ENCODE measurements at places on chromosomes 3 and 15. TPM values are rescaled to one million over a fixed set of nuclear protein-coding genes. Genes with fewer than 3 reads are reported as not detected.

- DNase-seq = no peak
Observed at GRCh38 chr3:28337230-28337629, 11.3 kb upstream of the ZCWPW2 start.

DNA sequence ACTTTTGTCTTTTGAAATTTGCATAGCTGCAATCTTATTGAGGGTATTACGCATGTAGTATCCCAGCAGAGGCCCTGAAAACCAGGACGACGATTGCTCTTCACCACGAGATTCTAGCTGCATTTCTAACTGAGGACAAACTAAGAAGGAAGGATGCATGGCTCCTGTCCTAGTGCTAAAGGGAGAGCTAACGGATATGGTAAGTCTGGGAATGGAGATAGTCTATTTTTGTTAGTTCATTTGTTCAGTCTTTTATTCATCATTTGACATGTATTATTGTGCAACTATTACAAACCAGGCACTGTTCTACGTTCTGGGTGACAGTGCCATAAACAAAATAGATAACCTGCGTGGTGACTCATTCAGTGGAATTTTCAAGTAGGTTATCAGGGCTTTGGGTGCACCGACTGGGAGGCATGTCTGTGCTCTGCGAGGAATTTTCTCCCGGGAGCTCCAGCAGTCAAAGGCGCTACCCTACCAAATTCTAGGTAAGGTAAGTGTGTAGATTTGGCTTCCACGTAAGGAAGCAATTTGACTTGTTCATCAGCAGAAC, 51.9 kb upstream of the ETV5 start:
- no peak for DNase-seq

GRCh38 chr15:42138411-42138810, 18.0 kb downstream of the PLA2G4F start:
- DNase-seq = no peak

DNA sequence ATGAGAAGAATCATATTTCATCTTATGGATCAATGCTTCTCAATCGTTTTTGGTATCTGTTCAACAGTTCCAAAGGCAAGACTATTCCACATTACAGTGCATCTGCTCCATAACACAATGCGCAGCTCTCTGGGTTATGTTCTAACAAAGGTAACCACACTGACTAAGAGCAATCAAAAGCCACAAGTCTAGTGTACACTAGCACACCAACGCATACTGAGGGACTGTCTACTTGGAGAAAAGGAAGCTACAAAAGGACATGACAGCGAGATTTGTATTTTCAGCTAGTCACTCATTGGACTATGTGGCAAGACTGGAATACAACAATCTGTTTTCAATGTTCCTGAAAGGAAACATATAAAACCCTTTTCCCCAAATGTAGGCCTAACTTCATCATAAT, 35.8 kb downstream of the SETD2 start:
- no peak for DNase-seq

The CMTM8 gene
- 10.5 TPM for total RNA-seq

The AMT gene
- 46.5 TPM for total RNA-seq

- no peak for DNase-seq
Observed at GRCh38 chr15:31268108-31268501, 58.5 kb upstream of the KLF13 start.

- DNase-seq = no peak
Observed at GRCh38 chr3:66322436-66322835, 101.6 kb downstream of the SLC25A26 start.

GRCh38 chr3:144073698-144074097, 102.1 kb downstream of the DIPK2A start:
- no peak for DNase-seq

- no peak for DNase-seq
Observed at GRCh38 chr15:55110446-55110845, 86.3 kb downstream of the RSL24D1 start.

GRCh38 chr3:181725830-181726229, 14.1 kb downstream of the SOX2 start:
- peak; percentile 54 for DNase-seq

- no peak for DNase-seq
Observed at GRCh38 chr3:1010228-1010627, 82.6 kb upstream of the CNTN6 start.

DNA sequence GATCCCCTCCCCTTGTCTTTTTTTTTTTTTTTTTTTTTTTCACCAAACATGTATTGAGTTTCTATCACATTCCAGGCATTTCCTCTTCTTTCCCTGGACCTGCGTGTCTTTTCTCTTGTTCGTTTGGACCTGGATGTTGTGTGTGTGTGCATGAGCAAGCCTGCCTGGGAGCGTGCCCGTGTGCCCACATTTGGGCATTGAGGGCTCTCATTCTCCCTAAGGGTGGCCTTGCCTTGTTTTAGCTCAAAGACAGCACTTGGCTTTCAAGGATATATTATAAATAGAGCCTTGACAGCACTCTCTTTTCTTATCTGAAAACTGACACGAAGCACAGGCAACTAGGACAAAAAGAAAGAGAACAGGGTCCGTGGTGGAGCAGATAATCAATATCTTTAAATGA, 39.0 kb upstream of the SLC25A26 start:
- no peak for DNase-seq

DNA sequence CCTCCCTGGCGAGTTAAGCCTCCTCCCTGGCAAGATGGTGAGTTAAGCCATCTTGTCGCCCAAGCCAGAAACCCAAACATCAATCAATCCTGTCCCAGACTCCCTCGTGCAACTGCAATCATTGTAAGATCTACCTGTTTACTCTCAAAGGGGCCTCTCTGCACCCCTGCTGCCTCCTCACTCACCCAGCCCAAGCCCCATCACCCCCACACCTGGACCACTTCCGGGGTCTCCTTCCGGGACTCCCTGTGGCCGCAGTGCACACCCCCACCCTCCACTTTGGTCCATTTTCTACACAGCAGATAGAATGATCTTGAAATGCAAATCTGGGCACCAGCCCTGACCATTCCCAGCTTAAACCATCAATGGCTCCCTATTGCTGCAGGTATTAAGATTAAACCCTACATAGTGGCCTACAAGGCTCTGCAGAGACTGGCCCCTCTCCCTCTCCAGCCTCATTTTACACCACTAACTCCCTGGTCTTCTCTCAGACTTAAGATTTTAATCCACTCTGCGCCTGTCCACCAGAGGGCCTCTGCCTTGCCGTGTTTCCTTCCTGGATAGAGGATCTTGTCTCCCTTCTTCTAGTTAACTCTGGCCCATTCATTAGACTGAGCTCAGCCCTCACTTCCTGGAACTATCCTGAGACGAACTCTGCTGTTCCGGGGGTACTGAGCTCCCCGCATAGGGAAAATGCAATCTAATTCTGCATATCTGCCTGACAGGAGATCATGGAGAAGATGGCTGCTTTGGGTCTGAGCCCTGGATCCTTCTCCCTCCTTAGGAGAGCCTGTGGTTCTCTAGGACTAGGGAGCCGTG, 41.9 kb upstream of the SLC6A1 start:
- DNase-seq = no peak

DNA sequence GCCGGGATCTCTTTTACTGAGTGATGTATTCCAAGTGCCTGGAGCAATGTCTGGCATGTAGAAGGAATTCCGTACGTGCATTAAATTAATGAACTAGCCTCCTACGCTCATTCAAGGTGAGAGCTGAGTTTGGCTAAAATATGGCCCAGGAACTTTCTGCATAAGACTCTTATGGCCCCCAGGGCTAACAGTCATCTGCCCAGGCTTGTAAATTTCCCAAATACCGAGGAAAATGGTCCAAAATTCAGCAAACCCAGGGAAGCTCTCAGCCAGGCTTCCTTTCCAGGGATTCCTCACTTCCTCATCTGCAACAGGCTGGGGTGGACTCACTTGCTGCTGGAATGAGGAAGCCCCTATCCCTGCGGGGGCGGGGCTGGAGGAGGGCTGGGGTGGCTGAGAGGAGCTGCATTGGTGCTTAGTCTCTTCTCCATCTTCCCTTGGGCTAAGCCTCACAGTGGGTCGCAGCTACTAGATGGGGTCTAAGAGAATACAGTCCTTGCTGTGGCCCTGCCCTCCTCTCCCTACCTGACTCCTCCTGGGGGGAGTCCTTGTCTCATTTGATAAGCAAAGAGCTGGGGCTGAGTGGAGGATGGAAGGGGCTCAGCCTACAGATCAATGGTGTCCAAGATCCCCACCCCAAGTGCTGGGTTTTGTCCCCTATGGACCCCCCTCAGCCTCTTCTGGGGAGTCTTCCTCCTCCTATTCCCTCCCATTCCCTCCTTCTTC, 28.5 kb upstream of the APOD start:
- no peak for DNase-seq

The CD96 gene
- not detected for total RNA-seq

- no peak for DNase-seq
Observed at GRCh38 chr3:121998030-121998580, 23.9 kb downstream of the ILDR1 start.

The ZNF80 gene
- not detected for total RNA-seq

DNA sequence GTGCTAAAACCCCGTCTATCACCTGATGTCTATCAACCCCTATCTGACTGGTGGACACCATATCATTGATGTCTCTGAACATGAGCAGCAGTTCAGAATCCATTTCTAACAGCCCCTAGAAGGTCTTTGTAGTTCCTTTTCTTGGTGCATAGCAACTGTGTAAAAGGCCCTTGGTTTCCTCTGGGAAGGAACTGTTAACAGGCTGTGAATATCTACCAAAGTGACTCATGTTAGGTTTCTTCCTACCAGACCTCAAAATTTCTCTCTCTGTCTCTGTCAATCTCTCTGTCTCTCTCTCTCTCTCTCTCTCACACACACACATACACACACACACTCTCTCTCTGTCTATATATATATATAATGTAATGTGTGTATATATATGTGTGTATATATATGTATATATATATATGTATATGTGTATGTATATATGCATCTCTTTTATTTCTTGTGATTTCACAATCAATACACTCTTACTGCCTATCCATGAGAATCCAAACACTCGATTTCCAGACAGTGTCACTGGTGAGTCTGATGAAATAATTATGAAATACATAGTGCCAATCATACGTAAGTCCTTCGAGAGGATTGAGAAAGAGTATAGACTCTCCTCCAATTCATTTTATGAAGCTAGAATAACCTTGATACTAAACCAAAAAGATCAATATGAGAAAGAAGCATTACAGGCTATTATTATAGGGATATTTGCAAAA, 335.9 kb upstream of the SLCO3A1 start:
- no peak for DNase-seq

The REC114 gene
- not detected for total RNA-seq

The NTRK3 gene
- 4.6 TPM for total RNA-seq

- DNase-seq = no peak
Observed at GRCh38 chr3:108448593-108448992, 61.8 kb downstream of the MYH15 start.

DNA sequence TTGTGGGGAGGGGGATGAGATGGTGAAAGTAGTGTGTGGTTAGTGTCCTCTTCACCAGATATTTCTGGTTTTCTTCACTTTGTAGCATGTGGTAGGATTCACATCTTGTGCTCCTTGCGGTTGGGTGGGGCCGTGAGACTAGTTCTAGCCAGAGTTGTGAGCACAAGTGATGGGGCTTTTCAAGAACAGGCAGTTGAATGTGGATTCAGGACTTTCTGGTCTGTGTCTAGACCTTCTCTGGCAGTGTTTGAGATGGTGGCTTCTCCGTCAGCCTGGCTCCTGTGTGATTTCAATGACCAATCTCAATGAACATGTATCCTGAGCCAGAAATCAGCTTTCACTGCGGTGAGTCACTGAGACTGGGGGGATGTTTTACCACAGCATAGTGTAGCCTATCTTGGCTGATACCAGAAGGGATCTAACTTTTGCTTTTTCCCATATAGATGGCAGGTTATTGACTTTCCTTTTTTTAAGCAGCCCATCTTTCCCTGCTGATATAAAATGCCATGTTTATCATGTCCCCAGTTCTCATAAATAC, 82.6 kb downstream of the RPLP1 start:
- no peak for DNase-seq

DNA sequence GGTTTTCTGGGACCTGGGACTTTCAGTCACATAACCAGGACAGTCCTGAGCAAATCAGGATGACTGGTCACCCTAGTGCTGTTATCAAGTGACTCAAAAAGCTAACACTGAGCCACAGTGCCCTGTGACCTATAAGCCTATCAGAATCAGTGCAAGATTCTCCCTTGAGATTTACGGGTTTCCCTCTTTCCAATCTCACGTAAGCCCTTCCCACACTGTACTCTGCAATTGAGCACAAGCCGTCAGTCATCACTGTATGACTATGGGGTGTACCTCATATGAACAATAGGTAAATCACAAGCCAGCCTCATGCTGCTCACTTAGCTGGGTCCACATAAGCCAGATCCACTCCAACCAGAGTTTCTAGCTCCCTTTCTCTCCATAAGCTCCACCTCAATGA, 21.0 kb upstream of the CLDN18 start:
- DNase-seq = no peak

The HMG20A gene
- total RNA-seq = 58.8 TPM

GRCh38 chr3:17515445-17516234, 226.8 kb downstream of the TBC1D5 start:
- no peak for DNase-seq

The SEMA6D gene
- total RNA-seq = 3.7 TPM

The SPTBN5 gene
- total RNA-seq = 0.84 TPM

GRCh38 chr15:67812241-67812644, 13.1 kb upstream of the SKOR1 start:
- DNase-seq = no peak
